ENCODE measurements at places on chromosomes 1 and 21.

GRCh38 chr1:200364831-200365230, 45.0 kb downstream of the ZNF281 start:
- no peak for DNase-seq

DNA sequence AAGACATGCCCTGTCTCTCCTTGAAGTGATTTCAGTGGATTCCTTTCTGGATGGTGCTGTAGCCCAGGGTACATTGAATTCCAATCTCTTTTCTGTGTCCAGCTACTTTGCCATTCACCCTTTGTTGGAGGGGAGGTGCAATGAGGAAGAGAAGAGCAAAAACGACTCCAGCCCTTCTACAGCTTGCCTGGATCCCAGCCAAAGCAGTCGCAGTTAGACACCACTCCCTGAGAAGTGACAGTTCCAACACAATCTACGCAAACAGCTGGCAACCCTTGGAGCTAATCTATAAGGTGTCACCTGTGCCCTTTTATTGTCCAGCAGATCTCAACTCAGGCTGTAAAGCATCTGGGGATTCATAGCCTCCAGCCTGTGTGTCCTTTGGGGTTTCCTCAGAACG, 4.6 kb downstream of the CD244 start:
- no peak for DNase-seq

DNA sequence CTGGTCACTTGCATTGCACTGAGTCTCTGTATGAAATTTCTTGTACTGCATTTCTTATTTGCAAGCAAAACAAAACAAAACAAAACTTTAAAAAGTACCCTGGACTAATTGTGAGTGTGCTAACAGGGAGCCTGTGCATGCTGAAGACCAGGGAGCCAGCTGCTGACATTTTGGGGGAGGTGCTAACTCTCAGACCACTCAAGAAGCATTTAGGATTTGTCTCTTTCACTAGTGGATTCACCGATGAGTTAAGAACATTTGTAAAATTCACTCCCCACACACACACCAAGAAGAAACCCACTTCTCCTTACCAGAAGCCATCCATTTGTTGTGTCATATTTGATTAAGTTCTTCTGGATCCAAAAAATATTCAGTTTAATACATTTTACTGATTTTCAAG, 95.7 kb upstream of the C1orf105 start:
- DNase-seq, result no peak

- DNase-seq, result no peak
Measured at GRCh38 chr21:17436626-17437111, 76.2 kb upstream of the CXADR start.

- no peak for DNase-seq
Measured at GRCh38 chr1:47918257-47918867, 78.8 kb downstream of the TRABD2B start.

GRCh38 chr1:116436611-116436970, 63.5 kb downstream of the ATP1A1 start:
- DNase-seq, result no peak

- no peak for DNase-seq
Measured at GRCh38 chr1:4396551-4396950, 257.9 kb upstream of the AJAP1 start.

DNA sequence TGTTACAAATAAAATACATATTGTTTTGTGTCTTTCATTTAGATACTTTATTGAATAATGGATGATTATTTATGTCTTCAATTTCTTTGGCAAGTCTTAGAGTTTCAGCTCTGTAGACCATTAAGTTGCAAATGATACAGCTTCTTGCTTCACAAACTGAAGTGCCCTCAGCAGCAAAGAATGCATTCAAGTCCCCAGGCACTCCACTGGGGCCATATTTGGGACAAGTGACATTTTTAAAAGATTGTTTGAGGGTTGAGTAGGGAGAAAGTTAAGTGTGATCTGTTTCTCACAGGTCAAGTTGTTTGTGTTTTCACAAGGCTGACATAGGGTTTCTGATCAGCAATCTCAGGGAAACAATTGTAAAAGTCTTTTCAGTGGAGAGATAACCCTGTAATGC, 400.7 kb downstream of the PLA2G4A start:
- DNase-seq, result no peak

DNA sequence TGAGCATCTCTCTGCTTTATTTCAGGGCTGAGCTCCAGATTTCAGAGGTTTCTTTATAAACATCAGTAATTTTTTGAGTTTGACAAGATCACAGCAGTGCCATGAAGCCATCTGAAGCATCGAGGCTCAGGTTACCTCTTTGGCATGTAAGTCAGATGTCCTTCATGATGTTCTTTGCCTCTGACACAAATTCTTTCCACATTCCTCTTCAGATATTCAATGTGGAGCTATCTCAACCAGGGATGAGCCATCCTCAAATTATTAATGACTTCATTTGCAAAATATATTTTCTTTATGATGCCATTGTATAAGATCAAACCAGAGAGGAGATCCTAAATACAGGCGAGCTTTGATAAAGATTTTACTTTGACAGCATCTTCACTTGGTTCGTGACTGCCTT, 256.7 kb downstream of the COL11A1 start:
- DNase-seq, result no peak

- DNase-seq, result no peak
Measured at GRCh38 chr1:224127925-224128819, 14.3 kb downstream of the FBXO28 start.

DNA sequence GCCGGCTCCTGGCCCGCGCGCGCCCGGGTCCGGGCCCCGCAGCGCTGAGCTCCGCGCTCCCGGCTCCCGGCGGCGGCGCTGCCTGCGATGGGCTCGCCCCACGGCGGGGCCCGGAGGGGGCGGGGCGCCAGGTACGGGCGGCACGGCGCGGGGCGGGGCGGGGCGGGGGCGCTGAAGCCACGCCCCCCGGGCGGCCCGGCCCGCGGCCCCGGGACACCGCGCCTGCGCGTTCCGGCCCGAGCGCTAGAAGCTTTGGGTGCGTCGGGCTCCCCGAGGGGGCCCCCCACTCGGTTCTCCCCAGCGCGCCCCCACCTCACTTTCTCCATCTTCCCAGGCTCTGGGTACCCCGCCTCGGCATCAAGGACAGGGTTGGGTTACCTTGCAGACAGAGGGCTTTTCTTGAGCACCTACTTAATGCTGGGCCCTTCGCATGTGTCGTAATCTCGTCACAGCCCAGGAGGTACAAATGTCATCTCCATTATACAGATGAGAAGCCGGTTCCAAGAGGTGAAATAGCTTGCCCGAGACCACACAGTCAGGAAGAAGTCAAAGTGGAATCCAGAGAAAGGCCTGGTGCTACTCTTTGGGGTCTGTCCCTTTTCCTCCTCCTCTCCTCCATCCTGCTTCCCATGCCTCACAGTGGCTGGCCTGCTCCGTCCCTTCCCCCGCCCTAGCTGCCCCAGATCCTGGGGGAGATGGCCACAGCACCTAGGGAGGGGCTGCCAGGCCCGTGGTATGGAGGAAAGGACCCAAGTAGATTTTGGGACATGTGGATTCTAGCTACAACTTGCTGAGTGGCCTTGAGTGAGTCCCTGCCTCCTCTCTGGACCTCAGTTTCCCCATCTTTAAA, 46.5 kb downstream of the RAP1GAP start:
- no peak for DNase-seq

GRCh38 chr1:212937034-212937433, 13.3 kb upstream of the VASH2 start:
- no peak for DNase-seq

DNA sequence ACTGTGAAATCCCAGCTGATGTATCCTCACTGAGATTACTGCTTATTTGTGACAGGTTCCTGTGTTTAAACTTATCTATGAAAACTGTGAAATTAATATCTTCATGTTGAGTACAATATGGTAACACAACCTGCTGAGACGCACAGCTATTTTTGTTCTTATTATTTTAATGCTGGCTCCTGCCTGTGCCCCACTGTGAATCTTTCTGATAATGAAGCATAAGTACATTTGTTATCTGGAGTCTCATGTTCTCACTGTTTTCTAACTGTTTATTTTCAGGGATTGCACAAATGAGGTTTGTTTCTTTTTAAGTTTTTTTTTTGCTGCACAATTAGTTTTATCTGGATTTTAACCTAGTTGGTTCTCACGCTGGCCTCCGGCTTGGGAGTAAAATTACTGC, 39.9 kb upstream of the IFNAR2 start:
- DNase-seq, result no peak

DNA sequence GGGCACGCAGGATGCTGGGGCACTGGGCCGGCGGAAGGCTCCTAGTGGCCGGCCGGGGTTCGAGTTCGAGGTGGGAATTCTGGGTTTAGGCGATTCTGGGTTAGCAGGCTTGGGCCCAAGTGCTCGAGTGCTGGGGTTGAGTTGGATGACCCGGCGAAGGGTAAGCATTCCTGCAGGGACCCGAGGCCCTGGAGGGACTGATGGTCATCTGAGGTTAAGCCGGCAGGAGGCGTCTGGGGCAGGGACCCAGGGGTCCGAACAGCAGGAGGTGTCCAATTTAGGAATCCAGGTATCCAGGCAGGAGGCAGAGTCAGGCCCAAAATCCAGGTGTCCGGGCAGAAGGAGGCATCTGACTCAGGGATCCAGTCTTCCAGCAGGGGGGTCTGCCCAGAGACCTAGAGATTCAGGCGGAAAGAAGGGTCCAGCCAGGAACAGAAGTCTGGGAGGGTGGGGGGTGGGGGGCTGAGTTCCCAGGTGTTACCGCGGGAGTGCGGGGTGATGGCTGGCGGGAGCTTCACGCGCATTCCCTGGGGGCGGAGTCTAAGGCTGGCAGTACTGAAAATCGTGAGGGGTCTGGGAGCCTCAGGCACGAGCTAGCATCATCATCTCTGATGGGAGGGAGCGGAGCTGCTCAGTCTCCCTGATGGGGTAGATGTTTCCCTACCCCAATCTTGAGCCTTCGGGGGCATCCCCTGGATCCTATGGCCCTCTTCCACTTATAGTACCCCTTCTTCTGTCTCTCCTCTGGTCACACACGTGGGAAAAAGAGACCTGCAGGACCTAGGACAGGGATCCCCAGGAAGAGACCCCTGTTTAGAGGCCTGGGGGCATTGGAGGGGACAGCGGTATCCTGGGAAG, 585 bp downstream of the GPR3 start:
- no peak for DNase-seq

DNA sequence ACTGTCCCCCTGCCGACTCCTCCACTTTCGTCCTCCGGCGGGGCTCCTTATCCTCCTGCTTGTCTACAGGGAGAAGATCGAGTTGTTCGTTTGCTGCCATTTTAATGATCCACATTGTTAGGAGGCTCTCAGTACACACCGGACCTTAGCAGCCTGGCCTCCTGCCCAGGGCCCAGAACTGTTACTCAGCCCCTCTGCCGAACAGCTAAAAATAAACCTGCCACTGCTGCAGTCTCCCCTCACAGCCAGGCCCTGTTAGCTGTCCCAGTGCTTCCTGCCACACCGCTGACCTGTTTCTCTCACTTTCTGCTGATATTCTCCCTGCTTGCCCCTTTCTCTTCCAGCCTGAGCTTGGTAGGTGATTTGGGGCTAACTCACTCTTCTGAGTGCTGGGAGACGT, 8.3 kb downstream of the MAPKAPK2 start:
- no peak for DNase-seq

DNA sequence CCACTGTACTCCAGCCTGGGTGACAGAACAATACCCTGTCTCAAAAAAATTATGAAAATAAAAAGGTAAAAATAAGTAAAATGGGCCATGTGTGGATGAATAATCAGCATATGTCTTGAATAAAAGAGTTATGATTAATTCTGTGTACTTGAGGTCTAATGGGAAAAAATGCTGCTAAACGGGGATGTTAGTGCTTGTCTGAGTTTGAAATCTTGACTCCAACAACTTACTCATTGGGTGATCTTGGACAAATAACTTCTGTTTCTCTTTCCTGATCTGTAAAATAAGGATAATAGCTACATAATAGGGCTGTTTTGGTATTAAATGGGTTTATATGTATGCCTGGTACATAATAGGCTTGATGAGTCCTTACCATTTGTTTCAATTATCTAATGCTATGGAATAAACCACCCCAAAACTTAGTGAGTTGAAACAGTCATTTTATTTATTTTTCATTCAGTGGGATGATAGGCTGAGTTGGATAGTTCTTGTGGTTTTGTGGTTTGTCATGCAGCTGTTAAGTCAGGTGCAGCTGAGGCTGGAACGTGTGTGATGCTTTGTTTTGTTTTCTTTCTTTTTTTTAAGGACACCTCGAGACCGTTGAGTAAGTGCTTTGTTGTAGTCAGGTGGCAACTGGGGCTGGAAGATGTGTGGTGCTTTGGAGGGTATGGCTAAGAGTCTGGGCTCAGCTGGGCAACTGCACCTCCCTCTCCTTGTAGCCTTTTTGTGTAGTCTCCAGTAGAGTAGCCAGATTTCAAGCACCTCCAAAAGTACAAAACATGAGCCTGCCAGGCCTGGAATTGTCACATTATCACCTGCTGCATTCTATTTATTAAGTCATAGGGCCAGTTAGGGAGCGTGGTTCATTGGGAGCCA, 4.9 kb downstream of the MDM4 start:
- DNase-seq, result peak; percentile 99

DNA sequence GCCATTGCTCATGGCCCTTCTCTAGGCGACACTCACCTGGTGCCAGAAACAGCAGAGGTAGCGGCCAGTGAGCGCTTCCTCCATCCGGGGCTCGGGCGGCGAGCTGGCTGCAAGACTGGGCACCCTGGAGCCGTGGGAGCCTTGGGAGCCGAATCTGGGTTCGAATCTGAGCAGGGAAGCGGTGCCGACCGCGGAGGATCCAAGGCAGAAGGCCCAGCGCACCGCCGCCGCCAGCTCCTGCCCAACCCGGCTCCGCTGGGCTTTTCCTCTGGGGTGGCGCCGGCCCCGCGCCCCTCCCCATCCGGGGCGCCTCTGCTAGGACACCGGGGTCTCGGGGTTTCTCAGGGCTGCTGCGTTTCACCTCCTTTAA, 1.7 kb upstream of the PRDM16 start:
- no peak for DNase-seq

DNA sequence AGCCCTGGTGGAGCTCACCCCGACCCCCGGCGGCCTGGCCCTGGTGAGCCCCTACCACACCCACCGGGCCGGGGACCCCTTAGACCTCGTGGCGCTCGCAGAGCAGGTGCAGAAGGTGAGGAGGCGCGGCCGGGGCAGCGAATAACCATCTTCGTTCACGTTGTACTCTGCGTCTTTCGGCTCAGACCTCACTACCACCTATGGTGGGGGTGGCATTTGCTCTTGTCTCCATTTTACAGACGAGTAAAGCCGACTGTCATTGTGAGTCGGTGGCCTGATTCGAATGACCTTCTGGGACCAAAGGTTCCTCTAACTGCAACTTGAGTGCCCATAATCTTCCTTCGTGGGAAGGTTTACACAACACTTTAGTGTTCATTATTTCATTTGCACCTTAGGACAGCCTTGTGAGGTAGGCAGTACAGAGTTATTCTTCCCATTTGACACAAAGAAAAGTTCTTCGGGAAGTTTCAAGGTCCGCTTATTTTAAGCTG, 506 bp downstream of the C1orf50 start:
- DNase-seq, result no peak

DNA sequence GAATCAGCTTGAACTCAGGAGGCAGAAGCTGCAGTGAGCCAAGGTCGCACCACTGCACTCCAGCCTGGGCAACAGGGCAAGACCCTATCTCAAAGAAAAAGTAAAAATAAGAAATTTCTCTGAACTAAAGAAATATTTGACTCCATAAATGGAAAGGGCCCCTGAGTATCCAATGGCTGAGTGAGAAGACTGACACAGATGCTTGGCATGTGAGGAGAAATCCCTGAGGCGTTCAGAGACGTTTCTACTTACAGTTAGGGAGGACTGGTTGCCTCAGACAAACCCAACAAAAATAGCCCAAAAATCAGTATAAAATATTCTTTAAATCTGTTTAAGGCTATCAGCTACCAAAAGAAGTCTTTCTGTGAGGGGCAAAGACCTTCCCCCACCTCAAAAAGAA, 3.0 kb upstream of the SUMO3 start:
- no peak for DNase-seq

- no peak for DNase-seq
Measured at GRCh38 chr1:67399199-67399993, 30.8 kb downstream of the SERBP1 start.
